ENCODE measurements at places on chromosomes 13 and 19. TPM values are rescaled to one million over a fixed set of nuclear protein-coding genes. Genes with fewer than 3 reads are reported as not detected.

DNA sequence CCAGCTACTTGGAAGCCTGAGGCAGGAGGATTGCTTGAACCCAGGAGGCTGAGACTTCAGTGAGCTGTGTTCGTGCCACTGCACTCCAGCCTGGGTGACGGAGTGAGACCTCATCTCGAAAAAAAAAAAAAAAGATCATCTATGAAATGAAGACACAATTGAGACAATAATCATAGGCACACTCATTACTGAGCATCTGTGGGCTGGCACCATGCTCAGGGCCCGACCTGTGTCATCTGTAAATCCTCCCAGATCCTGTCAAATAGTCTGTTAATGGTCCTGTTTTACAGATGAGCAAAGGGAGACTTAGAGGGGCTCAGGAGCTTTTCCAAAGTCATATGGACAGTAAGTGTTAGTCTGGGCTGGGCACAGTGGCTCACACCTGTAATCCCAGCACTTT is 4.1 kb upstream of the NANOS2 start:
- DNase-seq = no peak

DNA sequence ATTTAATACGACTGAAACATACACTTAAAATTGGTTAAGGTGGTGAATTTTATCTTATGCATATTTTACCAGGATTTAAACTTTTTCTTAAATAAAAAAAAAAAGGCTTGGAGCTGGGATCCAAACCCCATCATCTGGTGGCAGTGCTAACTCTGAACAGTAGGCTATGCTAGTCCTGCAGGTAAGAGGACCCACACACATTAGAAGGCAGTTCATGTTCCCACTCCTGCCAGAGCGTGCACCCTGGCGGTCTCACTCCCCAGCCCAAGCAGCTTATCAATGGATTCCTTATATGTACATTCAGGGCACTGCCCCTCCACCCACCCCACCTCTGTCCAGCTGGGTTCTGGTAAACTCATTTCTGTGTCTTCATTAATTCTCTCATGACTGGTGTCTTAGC is 31.3 kb upstream of the CEBPA start:
- DNase-seq = no peak

DNA sequence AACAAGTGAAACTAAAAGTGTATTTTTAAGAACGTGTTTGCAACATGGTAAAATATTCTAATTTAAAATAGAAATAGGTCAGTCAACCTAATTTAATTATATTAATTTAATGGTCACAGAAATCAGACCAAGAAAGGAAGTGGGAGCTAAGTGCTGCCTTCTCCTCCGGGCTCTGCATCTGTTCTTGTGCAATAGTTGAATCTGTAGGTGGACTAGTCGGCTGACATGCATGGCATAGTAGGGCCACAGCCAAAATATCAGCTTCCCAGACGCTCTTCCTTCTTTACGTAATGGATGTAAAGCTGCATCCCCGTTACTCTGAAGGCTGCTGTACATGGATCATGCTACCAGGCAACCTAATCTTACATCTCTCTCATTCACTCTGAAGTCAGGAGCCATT is 47.3 kb downstream of the COL4A1 start:
- no peak for DNase-seq

DNA sequence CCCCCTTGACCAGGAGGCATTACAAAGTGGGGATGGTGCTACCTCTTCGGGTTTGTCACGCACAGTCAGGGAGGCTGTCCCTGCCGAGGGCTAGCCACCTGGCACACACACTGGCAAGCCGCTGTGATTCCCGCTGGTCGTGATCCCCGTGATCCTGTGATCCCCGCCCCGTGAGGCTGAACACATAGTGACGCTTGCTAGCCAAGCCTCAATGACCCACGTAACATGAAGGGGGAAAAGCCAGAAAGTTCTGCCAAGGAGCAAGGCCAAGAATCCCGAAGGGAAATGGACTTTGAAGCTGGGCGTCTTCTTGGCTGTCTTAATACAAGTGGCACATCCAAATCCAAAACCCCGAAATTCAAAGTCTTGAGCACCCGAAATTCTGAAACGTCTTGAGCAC is 13.7 kb downstream of the LDLR start:
- DNase-seq = no peak

DNA sequence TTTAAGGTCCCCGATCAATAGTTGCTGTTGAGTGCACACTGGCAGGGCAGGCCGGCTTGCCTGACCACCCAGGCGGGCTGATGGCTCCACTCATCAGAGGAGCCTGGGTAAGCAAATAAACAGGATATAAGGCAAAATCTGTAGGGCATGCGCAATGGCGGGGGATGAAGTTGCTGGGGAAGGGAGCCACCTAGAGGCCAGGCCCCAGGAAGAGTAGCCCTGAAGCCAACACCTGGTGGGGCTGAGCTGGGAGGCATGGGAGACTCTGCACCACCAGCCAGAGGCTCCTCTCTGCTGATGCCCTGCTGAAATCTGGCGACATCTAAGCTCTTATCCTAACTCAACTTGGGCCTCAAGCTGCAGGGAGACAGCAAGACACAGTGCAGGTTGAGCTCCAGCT is 324.3 kb downstream of the ZNF536 start:
- no peak for DNase-seq

- DNase-seq = no peak
These were observed 207.3 kb downstream of the DLEU7 start for GRCh38 chr13:50636007-50636704.

- no peak for DNase-seq
These were observed 223.1 kb downstream of the MZT1 start for GRCh38 chr13:72504131-72504841.

DNA sequence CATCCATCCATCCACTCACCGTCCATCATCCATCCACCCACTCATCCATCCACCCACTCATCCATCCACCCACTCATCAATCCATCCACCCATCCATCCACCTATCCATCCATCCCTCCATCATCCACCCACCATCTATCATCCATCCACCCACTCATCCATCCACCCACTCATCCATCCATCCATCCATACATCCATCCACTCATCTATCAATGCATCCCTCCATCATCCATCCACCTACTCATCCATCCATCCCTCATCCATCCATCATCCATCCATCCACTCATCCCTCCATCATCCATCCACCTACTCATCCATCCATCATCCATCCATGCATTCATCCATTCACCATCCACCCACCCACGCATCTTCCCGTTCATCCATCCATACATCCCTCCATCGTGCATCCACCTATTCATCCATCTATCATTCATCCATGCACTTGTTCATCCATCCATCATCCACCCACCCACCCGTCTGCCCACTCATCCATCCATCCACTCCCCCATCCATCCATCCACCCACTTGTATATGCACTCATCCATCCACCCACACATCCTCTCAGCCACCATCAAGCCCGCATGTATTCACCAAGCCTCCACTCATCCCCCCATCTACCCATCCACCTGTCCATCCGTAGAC is 3.6 kb downstream of the STAP2 start:
- no peak for DNase-seq

DNA sequence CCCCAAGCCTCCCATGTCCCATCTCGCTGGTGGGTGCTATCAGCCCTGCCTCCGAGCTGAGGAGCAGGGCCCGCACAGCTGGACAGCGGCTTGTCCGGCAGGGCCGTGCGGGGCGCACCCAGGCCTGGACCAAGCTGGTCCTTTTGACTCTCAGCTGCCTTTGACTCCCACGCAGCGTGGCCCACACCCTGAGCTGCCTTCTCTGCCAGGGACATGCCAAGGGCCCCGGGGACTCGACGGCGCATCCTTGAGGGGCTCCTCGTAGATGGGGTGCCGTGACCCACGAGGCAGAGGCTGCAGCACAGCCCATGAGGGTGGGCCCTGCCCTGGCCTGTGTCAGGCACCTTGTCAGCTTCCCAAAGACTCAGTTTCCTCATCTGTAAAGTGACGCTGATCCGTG is 38.8 kb upstream of the F7 start:
- DNase-seq = no peak

The SPC24 gene
- 19.8 TPM for total RNA-seq

The CATSPERD gene
- not detected for total RNA-seq

The ZNF729 gene
- not detected for total RNA-seq

The SAE1 gene
- 132 TPM for total RNA-seq
